ENCODE measurements at places on chromosomes 12 and 14.

DNA sequence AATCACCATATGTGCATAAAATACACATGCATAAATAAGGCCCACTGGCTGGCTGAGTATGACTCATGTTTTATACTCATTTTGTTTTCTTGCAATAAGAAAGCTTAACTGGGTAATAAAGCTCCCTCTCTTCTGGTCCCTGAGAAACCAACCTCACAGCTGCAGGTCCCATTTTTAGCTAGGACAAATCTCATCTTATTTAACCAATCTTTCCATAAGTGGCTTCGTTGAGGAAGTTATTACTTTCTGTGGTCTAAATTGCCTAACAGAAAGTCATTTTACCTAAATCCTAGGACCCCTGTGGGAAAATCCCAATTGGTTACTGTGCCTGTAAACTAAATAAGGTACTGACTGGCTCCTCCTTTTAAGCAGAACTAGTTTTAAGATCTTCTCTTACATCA lies 232.8 kb upstream of the FBXO33 start:
- DNase-seq, result no peak

GRCh38 chr14:59627011-59627520 lies 50.5 kb upstream of the CCDC175 start:
- DNase-seq, result no peak

GRCh38 chr14:22978981-22979671 lies 3.2 kb downstream of the AJUBA start:
- DNase-seq, result no peak

- DNase-seq, result no peak
These were observed 128.2 kb upstream of the RTL1 start for GRCh38 chr14:101031721-101032120.

- DNase-seq, result no peak
These were observed 219.8 kb upstream of the RGS6 start for GRCh38 chr14:71712478-71712877.

- no peak for DNase-seq
These were observed 4.6 kb upstream of the SLC22A17 start for GRCh38 chr14:23357261-23357660.

- no peak for DNase-seq
These were observed 18.1 kb downstream of the NOS1 start for GRCh38 chr12:117343296-117343695.

DNA sequence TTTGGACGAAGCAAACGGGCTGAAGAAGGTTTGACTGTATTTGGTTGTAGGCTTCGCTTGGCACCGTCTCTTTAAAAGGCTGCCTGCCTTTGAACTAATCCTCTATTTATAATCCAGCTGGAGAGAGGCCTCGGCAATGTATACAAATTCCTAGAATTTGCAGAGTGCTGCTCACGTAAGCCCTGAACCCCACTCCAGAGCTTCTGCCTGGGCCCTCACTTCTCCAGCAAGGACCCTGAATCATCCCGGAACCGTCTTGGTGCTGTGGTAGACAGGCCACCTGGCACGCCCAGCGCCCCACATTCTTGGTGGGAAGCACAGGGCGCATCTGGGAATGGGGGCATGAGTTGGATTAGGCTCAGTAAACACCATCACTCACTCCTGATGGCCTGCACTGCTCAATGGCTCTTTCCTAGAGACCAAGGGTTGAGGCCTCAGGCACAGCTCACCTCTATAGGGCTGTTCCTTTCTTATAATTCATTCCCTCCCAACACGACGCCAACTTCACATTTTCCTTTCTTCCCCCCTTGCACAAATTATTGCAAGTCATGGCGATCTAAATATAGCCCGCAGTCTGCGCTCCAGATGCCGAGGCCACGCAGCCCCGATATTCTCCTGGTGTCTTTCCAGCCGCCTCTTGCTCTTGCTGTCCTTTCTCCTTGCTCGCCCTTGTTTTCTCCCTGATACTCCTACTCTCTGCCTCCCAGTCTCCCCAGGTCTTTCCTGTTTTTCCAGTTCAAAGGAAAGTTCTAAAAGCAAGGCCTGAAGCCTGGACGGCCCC lies 141.0 kb downstream of the ZFP36L1 start:
- no peak for DNase-seq

All from amniotic stem cell (primary cell).